ENCODE measurements at places on chromosomes 11 and 22. TPM values are rescaled to one million over a fixed set of nuclear protein-coding genes. Genes with fewer than 3 reads are reported as not detected.

SERPIND1 gene
- total RNA-seq: not detected

KCNQ1OT1 gene
- total RNA-seq: 6.8 TPM

GSTT2 gene
- not detected for total RNA-seq

NTM gene
- 1.7 TPM for total RNA-seq

ROBO4 gene
- 152 TPM for total RNA-seq

SF1 gene
- 250 TPM for total RNA-seq

P2RY2 gene
- total RNA-seq: not detected

HIC2 gene
- 2.9 TPM for total RNA-seq

OR51A7 gene
- not detected for total RNA-seq

GDPD4 gene
- total RNA-seq: not detected

ANO9 gene
- 0.44 TPM for total RNA-seq

C11orf42 gene
- total RNA-seq: not detected

Data from subcutaneous adipose tissue (tissue), 4 donors.